Activated CD8-positive, alpha-beta memory T cell treated with anti-CD3 and anti-CD28 coated beads for 1 hour (primary cell): ENCODE measurements at places on chromosomes 3 and 15.

DNA sequence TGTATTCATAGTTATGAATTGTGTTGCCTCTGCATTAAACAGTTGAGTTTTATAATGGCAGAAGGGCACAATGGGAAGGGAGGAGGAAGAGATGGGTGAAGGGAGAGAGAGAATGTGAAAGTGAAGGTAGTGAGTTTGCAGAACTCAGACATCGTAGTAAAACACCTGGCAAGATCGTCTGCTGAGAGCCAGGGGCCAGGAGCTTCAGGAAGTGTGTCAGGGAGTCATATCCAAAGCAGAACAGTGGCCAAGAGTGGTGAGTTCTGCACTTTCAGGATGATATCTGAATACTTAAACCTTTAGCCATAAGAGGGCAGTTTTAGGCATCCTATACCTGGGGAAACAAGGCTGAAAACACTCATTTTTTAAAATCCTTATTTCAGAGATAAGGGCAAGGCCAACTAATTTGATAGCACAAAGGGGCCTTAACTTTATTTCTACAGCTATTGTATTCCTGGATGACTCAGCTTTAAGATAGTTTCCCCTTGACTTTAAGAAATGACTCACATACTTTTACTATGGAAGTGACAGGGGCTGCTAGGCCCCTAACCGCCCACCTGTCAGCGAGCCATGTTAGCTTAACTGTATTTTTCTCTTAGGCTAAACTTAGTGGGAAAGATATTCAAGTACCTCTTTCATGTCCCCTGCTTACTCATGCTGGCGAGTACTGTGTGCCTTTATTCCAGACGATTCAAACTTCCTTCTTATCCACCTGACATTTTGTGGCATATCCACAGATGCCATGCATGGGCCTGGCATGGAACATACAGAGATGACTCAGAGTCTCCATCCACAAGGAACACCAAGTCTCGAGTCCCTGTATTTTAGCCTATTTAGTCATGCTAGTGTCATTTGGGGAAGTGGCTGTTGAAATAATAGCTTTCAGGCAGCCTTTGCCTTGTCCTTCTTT lies 53.9 kb downstream of the RLBP1 start:
- DNase-seq, result no peak

- no peak for DNase-seq
Observed at GRCh38 chr15:76199106-76200082, 111.9 kb downstream of the ETFA start.

- no peak for DNase-seq
Observed at GRCh38 chr3:107882261-107882660, 208.6 kb downstream of the CD47 start.

- no peak for DNase-seq
Observed at GRCh38 chr15:59335207-59335786, 37.4 kb downstream of the MYO1E start.

DNA sequence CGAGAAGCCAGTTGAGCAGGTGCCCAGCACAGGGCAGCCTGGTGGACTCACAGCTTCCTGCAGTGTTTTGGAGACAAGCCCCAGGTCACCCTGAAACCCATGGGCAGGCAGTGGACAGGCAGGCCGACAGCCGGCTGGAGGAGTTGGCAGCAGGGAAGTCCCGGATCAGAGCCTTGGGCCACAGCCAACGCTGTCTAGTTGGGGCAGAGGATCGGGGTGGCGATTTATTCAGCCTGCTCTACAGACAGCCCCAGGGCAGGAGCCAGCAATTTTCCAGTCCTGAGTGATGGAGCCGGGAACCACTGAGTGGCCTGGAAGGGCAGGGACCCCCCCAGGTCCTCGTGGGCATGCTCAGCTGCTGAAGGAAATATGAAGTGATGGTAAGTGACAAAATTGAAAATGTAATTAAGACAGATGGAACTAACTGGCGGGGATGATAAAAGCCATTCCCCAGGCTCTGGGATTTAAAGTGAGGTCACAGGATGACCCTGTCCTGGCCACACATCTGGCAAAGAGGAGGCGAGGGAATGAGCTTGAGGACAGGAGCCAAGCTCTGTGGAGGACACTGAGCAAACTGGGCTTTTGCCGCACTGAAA lies 34.4 kb upstream of the TBC1D21 start:
- DNase-seq, result no peak

DNA sequence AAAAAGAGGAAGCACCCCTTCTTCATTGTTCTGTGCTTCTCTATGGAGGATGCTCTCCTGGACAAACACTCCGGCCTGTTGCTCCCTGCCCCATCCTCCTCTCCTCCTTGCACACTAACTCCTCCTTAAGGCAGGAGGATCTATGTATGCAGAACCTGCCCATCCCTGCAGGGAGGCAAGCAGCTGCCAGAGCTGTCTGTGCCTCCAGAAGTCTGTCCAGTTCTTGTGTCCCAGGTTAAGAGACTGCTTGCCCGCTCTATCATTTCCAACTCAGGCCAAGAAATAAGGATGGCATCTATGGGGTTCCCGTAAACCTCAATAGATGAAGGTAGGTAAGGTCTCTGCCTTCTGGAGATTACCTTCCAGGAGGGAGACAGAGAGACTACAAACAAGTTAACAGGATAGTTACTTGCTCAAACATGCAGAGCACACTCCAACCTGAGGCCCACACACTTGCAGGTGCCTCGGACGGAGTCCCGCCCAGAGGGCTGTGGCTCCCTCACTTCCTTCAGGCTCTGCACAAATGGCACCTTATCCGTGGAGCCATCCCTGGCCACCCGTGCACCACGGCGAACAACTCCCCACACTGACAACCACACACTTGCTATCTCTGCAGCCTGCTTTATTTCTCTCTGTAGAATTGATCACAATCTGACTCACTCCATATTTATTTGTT lies 6.9 kb downstream of the XXYLT1 start:
- no peak for DNase-seq

DNA sequence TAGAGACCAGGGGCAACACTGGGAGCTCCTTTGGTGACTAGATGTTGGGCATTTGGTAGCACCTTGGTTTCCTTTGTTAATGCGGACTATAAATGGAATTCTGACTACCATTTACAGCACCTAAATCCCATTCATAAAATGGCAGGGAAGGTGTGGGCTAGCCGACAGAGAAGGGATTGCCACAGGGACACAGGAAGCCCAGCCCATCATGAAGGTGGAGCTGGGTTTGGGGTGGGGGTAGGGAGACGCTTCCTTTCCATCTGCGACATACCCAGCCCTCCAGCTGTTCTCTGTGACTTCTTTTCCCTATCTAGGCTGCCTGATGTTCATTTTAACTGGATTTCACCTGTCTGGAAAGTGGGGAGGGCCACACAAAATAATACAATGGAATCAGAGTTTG lies 21.0 kb downstream of the ABHD2 start:
- no peak for DNase-seq

GRCh38 chr3:112769286-112769978 lies 77.2 kb downstream of the CD200R1L start:
- no peak for DNase-seq

GRCh38 chr3:63845215-63845614 lies 18.4 kb downstream of the THOC7 start:
- no peak for DNase-seq

GRCh38 chr15:96893159-96893906 lies 562.8 kb downstream of the NR2F2 start:
- DNase-seq, result no peak

- no peak for DNase-seq
Observed at GRCh38 chr3:100113723-100114412, 433 bp downstream of the FILIP1L start.

DNA sequence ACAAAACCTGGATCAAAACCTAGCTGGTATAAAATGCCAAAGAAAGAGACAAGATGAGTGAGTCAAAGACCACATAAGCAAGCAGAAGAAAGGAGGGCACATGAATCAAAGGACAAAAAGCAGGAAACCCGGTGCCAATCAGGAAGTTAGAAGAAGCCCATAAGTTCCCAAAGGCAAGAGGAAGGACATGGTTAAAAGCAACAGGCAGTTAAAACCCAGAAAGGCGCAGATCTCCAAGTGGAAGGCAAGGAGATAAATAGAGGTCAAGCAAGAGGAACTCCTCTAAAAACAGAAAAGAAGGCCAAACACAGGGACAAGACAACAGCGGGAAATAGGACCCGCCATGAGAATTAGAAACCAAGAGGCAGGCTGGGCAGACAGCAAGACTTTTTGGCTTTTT lies 4.4 kb downstream of the TMOD2 start:
- DNase-seq, result no peak

- no peak for DNase-seq
Observed at GRCh38 chr3:123031051-123031450, 3.5 kb upstream of the SEMA5B start.

DNA sequence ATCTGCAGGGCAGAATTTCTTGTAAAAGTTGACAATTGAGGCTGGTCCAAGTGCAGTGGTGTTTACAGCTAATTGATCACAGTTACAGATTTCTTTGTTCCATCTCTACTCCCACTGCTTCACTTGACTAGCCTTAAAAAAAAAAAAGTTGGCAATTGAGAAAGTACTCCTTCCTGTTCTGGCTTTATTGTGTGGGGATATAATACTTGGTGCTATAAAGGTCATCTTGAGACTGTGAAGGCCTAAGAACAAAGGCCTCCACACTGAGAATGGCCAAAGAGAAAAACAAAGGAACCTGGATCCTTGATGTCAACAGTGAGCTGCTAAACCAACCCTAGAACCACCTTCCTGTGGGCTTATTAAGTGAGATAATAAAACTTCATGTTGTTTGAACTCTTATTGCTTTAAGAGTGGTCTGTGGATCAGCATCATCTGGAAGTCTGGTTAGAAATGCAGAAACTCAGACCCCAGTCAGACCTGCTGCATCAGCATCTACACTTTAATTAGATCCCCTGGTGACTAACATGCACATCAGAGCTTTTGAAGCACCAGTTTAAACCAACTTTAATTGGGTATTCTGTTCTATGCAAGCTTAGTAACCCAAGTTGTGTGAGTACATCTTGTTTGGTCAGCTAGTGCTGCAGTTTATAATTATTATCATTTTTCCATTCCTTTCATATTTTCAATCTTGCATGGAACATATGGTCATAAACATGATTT lies 55.2 kb downstream of the TMOD3 start:
- DNase-seq, result no peak

GRCh38 chr3:71416876-71417275 lies 166.7 kb downstream of the FOXP1 start:
- DNase-seq, result no peak

DNA sequence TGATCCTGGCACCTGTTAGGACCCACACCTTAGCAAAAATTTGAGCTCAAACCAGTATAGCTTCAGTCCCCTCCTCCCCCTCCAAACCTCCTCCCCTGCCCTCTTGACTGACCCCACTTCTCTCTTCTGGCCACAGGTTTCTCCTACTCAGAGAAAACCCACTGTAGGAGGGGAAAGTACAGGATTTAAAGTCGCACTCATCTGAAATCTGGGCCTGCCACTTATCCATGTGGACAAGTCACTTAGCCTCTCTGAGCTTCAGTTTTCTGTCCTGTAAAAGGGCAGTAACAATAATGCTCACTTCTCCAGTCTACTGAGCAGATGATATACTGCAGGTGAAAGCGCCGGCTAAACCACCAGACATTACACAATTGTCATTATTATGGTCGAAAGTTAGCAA lies 142.7 kb downstream of the MEGF11 start:
- DNase-seq, result no peak

GRCh38 chr3:189863031-189863430 lies 231.8 kb downstream of the TP63 start:
- DNase-seq, result no peak

- no peak for DNase-seq
Observed at GRCh38 chr3:122996038-122996580, 31.5 kb downstream of the SEMA5B start.

- DNase-seq, result no peak
Observed at GRCh38 chr3:58628823-58629562, 37.6 kb downstream of the FAM3D start.

GRCh38 chr3:78139166-78139565 lies 1099.3 kb downstream of the ROBO2 start:
- no peak for DNase-seq

GRCh38 chr3:99562138-99562537 lies 76.3 kb upstream of the COL8A1 start:
- DNase-seq, result no peak

GRCh38 chr15:78564743-78565096 lies 600 bp upstream of the CHRNA5 start:
- no peak for DNase-seq

DNA sequence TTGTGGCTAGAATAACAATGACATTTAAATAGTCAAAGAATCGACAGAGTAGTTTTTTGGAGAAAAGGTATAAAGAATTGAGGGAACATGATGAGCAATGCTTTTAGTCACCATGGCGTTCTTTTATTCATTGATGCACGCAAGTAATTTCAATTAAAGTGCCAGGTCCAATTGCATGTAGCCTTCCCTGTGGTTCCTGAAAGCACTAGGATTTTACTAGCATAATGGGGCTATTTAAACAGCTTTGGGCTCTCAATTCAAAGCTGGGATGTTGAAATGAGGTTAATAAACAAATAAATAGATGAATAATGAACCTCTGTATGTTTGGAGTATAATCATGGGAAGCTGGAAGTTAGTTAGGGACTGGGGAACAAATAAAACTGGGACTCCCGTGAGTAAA lies 121.2 kb upstream of the GAP43 start:
- DNase-seq, result no peak

GRCh38 chr15:52021892-52022540 lies 3.0 kb downstream of the MAPK6 start:
- DNase-seq, result no peak

DNA sequence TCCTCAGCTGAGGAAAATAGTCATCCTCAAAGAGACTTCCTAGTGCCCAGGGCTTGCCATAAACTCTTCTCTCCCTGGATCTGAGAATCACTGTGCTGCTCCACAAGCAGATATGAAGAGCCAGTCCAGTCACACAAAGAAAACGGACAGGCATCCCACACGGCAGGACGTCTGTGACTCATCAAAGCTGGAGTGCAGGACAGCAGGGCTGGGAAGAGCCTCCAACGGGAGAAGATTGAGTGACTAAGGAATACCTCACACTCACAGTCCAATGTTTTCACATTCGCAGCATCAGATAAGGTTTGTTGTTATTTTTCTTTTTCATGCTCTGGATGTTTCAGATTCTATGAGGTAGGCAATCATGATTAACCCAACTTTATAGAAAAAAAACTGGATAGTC lies 57.8 kb downstream of the NEK10 start:
- no peak for DNase-seq

GRCh38 chr3:57966829-57967228 lies 41.4 kb upstream of the FLNB start:
- no peak for DNase-seq

- DNase-seq, result no peak
Observed at GRCh38 chr3:2937055-2937454, 173.1 kb downstream of the IL5RA start.

GRCh38 chr15:69852482-69852881 lies 245.2 kb downstream of the TLE3 start:
- DNase-seq, result no peak

- DNase-seq, result no peak
Observed at GRCh38 chr15:25849157-25849921, 13.8 kb downstream of the ATP10A start.

- no peak for DNase-seq
Observed at GRCh38 chr15:54033869-54034458, 55.7 kb downstream of the UNC13C start.

DNA sequence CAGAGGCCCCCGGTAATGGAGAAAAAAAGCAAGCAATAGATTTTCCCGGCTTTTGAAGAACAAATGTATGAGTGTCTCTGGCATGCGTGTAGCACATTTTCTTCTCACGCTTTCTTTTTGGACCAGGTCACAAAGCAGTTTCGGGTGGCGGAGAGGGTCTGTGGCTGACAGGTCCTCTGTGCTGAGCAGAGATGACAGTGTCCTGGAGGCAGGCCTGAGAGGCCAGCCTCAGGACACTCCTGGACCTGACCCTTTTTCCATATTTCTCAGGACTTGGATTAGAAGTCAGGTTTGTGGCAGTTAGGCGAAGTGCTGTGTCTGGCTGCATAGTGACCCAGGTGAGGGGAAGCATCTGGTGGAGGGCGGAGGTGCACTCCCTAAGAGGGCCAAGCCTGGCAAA lies 52.9 kb downstream of the KLF13 start:
- DNase-seq, result no peak
